ENCODE measurements at places on chromosomes 2 and 18. TPM values are rescaled to one million over a fixed set of nuclear protein-coding genes. Genes with fewer than 3 reads are reported as not detected.

The NPPC gene
- 0.28 TPM for total RNA-seq

The OR6B3 gene
- not detected for total RNA-seq

The TMEM247 gene
- total RNA-seq, result not detected

The MAP2 gene
- 0.28 TPM for total RNA-seq

The CARF gene
- total RNA-seq, result 3.1 TPM

The LOXHD1 gene
- not detected for total RNA-seq

The COBLL1 gene
- total RNA-seq, result 1.1 TPM

The PTH2R gene
- total RNA-seq, result not detected

The MEP1B gene
- not detected for total RNA-seq

The ZNF532 gene
- 30.0 TPM for total RNA-seq
